Stimulated activated CD4-positive, alpha-beta T cell treated with anti-CD3 and anti-CD28 coated beads, Interleukin-1b, Interleukin-23, amount 100 ng/mL, for 1 hour (primary cell): ENCODE measurements at places on chromosomes 16 and 17.

- no peak for DNase-seq
These were observed 20.1 kb downstream of the MYBBP1A start for GRCh38 chr17:4534928-4535666.

GRCh38 chr16:73713251-73713650, 583.4 kb upstream of the PSMD7 start:
- no peak for DNase-seq

GRCh38 chr16:28110074-28110473, 46.6 kb upstream of the GSG1L start:
- no peak for DNase-seq

- DNase-seq = no peak
These were observed 37.1 kb downstream of the OR1D5 start for GRCh38 chr17:3026125-3026855.

DNA sequence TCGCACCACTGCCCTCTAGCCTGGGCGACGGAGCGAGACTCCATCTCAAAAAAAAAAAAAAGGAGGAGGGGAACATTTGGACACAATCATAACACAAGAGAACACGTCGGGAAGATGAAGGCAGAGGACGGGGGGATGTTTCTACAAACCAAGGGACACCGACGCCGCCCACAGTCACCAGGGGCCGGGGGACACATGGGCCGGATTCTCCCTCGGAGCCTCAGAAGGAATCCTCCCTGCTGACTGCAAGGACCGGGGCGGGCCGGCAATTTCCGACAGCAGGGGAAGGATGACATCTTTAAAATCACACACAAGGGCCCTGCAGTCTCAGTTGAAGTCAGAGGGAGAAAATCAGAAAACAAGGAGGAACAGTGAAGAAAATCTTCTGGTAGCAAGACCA, 8.1 kb upstream of the CHMP6 start:
- DNase-seq = no peak

GRCh38 chr17:2734939-2735338, 14.5 kb downstream of the CCDC92B start:
- DNase-seq = no peak

DNA sequence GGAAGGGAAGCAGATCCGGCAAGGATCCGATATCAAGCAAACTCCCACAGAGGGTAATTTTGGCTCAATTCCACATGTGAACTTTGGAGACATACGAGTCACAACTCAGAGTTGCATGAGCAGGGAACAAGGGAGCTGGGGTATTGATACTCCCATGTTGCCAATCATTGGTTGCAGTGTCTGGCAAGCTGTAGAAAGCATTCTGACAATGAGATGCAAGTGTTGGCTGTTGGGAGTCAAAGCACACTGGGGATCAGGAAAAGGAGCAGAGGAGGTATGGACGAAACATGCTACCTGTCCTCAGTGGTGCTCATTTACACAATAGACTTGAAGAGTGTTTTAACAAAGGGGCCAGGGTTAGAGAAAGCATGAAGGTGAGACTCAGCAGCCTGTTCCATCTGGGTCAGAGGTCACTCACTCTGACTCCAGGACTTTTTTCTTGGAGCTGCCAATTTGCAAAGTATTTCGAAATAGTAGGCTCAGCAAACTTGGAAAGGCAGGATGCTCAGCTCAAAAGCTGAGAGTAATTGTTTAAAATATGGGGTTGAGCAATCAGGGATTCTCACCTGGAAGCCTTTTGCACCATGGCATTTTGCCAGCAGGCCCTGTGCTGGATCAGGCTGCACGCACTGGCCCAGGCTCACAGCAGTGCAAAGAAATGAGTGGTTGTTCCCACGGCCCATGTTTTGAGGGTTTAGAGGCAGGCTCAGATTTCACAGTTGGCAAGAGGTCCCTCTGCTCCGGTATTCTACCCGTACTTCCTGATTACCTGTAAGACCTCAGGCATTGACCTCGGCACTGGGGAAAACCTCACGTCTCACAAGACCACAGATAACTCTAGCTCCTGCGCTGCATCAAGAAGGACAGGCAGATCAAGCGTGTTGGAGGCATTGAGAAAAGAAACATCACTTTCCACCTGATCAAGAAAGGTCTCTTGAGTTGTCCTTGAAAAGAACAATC, 17.6 kb upstream of the NKD1 start:
- no peak for DNase-seq

DNA sequence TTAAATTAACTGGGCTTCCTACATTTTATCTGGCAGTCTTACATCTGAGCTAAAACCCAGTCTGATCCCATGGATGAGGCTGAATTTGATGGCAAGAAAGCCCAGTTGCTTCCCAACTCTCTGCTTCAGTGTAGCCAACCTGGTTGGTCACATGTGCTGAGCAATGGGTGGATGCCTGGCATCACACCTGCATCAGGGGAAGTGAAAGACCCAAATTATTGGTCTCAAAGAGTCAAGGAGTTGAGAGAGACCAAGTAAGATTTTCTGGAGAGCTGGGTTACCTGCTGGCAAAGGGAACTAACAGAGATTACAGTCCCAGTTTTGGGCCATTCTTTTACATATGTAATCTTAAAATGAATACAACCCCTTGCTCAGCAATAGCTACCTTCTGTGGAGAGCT, 38.8 kb downstream of the RGS9 start:
- no peak for DNase-seq

GRCh38 chr16:68328860-68329390, 18.1 kb downstream of the PRMT7 start:
- no peak for DNase-seq

DNA sequence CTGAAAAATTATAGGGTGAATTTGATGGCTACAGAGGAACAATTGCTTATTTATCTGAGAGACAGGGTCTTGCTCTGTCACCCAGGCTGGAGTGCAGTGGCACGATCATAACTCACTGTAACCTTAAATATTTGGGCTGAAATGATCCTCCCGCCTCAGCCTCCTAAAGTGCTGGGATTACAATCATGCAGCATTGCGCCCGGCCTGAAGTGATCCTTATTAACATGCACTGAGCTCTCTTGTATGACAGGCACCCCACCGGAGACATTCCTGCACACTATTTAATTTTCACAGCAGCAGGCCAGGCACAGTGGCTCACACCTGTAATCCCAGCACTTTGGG, 77.7 kb downstream of the CNGB1 start:
- DNase-seq = no peak

GRCh38 chr17:27553019-27553511, 77.9 kb upstream of the LGALS9 start:
- DNase-seq = no peak

GRCh38 chr17:73304438-73304837, 7.4 kb downstream of the CDC42EP4 start:
- DNase-seq = no peak

DNA sequence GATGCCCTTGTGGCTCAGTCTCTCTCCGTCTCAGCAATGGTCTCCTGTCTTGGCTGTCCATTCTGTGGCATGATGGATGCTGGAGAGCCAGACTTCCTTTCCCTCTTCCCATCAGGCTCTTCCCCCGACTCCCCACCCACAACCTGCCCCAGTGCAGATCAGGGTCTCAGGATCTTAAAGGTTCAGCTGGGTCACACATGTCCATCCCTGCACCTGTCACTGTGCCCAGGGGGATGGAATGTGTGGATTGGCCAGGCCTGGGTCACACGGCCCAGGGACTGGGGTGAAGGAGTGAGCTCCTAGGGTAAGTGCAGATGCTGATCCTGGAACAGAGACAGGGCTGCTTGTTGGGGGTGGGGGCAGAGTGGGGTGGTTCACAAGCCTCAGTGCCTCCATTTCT, 23.0 kb downstream of the ADGRG5 start:
- DNase-seq = no peak

DNA sequence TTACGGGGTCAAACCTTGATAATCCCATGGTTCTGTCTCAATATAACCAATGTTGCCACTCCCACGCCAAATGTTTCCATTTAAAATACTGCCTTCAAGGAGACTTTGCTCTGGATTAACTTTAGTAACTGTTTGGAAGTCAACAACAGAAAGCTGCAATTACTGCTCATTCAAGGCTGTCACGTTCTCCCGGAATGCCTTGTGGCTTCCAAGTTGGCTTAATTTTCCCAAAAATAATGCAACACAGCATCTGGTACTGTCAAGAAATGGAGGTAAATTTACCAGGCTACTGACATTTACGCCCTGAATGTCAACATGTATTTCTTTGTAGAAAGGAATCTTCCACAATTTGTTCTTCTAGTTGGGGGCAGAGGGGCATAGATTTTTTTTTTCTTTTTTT, 38.2 kb downstream of the GPRC5B start:
- no peak for DNase-seq

DNA sequence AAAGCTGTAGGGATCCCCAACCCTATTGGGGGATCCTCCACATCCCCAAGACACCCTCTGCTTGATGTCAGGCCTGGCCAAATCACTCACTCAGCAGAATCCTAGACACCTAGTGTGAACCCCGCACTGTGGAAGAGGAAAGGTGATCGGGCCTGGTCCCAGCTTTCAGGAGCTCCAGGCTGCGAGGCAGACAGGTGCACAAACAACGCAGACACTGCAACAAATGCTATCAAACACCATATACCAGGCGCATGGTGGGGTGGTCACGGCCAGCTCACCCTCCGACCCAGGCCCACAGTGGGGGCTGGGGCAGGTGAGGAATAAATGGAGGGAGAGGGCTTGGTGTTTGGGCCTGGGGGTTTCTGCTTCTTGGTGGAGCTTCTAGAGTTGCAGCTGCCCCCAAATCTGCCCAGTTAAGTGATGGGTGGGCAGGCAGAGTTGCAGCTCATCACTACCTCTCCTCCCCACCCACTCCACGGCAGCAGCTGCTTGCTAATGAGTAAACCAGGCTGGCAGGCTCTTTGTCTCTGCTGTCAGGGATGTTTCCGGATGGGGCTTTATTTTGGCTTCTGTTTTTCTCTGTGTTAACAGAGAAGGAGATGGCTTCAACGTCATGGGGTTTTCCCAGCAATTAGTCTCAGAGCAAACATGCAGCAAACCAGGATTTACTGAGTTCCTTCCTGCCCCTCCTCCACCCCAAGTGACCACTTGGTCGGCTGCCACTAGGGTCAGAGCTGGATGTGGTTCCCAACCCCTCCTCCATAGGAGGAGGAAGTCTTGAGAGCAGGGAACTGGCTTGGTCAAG, 46.6 kb downstream of the PECAM1 start:
- DNase-seq = no peak

DNA sequence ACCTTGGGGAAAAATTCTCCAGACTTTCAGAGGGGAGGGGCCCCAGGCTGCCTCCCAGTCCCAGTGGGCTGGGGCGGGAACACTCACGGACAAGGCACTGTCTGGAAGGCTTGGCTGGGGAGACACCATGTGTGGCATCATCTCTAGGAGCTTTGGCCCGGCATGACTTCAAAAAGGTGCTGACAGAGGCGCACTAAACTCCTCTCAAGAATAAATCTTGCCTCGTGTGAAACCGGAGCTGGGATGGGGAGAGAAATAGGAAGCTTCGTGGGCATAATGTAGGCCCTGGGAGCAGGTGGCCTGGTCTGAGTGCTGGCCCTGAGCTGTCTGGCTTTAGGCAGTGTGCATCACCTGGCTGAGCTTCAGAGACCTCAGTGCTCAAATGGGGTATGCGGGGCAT, 5.7 kb downstream of the WSCD1 start:
- no peak for DNase-seq

DNA sequence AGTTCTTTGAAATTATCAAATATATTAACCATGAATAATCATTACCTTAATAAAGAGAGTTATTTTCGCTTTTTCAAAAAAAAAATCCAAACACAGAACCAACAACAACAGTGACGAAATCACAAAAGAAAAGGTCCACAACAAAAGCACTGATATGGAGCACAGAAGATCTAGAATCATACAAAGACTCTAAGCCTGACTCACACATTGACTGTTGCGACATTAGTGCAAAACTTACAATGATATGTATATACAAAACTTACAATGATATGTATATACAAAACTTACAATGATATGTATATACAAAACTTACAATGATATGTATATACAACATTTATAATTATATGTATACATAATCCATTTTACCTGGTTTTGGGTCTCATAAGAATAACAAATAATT, 117.7 kb downstream of the USP22 start:
- DNase-seq = no peak

GRCh38 chr16:51175081-51175480, 24.0 kb upstream of the SALL1 start:
- no peak for DNase-seq

DNA sequence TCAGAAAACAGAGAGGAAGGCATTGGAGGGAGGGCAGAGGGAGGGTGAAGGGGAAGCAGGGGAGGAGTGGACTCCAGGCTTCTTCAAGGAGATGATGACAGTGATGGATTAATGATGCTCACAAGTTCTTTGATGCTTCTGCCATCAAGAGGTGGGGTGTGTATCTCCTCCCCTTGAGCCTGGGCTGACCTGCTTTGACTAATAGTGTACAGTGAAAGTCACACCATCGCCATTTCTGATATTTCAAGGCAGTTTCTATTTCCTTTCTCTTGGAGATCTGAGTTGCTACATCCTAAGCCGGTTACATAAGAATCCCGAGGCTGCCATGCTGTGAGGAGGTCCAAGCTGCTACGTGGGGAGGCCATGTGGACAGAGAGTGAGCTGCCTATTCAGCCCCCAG, 312.5 kb downstream of the MAF start:
- DNase-seq = no peak

DNA sequence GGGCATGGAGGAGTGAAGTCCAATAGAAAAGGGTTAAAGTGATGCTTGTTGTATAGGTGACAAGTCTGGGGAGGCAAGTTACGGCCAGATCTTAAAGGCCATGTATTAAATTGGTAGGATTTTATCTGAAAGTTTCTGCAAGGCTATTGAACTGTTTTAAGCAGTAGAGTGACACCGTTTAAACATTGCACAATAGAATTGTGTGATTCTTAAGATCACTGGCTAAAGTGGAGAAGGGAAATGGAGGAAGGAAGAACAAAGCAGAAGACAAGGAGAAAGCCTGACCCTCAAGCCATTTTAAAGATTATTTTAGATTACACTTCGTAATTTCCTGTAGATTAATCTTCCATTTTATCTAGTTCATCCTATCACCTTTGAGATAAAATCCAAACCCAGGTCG, 5.6 kb upstream of the MPHOSPH6 start:
- DNase-seq = no peak

DNA sequence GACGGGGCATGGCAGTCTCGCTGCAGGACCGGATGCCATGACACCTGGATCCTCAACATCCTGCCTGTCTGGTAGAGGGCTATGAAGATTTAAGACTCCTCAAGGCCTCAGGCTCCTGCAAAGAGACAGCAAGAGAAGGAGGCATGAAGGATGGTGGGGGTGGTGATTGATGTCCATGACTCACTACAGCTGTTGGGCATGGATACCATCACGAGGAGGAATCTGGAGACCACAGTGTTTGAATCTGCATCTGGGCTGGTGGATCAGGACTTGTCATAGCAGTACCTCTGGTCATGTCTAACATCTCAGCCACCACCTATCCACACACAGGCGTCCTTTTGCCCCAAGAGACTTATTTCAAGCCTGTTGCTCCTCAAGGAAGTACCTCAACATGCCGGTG, 50.2 kb upstream of the WSCD1 start:
- DNase-seq = no peak

- DNase-seq = no peak
These were observed 169.8 kb downstream of the WWOX start for GRCh38 chr16:78269256-78269655.

DNA sequence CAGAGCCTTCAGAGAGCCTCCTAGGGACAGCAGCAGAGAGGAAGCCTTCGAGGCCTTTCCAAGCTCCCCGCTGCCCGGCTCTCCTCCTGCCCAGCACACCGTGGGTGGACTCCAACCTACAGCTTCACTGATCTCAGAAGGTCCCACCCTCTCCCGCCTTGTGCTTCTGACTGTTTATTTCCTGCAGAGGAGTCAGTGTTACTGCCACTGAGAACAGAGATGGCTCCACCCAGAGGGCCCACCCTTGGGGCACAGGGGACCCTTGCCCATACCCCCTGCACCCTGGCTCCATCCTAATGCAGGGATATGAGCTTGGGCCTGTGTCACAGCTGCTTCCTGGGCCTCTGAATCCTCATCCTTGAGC, 52.8 kb upstream of the TOB1 start:
- DNase-seq = no peak
